ENCODE measurements at places on chromosomes 2 and 18.

- no peak for DNase-seq
Observed at GRCh38 chr2:226578373-226578772, 221.2 kb downstream of the IRS1 start.

DNA sequence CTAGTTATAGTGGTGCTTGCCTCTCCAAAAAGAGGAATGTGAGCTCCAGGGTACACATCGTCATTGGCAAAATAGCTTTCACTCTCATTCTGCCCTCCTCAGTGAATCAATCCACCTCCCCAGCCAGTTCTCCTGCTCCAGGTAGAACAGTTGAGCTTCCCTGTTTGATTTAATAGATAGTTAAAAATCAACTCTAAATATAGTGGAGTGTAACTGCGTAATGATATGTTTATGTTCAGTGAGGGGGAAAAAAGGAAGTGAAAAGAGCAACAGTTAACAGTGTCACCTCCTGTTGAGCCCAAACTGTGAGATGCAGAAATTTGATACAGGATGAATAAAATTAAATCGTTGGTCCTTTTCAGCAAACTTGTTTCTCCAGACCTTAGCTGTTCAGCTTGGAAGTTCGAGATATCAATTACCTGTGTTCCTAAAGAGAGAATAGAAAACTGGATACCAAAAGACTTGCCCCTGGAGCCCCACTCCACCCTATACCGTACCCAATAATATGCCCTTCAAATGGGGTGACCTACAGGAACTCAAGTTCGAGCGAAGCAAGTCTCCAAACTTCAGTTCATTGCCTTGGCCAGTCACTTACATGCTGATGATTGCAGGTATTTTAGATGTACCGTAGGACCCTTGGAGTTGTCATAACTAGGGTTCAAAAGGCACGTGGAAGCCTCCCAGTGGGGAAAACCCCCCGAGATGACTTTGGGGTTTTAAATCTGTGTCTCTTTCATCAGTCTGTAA, 708.4 kb downstream of the RNF144A start:
- no peak for DNase-seq

DNA sequence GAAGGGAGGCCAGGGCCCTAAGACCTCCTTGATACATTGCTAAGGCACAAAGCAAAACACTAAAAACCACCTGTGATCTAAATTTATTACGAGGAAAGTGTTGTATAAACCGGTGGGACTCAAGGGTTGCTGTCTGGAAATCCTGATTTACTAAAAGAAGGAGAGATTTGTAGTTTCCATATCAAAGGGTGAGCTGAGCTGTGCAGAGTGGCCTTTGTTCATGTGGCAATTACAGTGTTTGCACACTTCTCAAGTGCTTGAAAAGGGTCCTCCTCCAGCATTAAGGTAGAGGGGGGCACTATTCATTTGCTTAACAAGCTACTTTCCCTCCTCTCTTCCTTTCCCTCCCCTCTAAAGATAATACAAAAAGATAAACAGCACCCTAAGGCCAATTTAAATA, 30.5 kb upstream of the ITGA4 start:
- DNase-seq = no peak

GRCh38 chr18:75167759-75168618, 41.0 kb downstream of the PTGR3 start:
- no peak for DNase-seq

DNA sequence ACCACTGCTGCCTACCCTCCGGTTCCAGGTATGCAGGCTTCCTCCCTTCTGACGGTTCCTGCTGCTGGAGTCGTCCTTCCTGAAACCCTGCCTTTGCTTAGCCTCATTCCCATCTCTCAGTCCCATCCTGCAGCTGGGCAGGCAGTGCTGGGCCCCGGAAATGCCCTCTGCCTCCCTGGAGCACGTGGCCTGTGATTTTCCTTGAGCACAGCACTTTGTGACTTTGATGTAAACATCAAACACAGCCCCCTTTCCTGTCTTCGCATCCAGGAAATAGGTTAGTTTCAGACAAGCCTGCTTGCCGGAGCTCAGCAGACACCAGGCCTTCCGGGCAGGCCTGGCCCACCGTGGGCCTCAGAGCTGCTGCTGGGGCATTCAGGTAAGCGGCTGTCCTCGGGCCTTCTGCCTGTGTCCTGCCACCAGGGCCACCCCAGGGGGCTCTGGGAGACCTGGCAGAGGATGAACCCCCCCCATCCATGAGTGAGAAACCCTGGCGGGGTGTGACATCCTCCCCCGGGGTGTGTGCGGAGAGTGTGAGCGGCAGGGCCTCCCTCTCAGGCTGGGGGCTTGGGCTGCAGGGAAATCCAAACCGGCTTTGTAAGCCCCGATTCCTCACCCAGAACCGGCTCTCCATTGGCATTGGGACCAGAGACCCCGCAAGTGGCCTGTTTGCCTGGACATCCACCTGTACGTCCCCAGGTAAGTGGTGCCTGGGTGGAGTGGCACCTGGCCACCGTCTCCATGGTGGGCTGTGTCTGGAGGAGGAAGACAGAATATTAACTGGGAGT, at the start of gene ZAP70:
Gene ZAP70, plus strand, starts transcription at position 281 of the 788 bp plus-strand sequence. CDS start 10,461 bp downstream, outside the sequence.
- no peak for DNase-seq

GRCh38 chr2:96699621-96700020, 40.2 kb downstream of the LMAN2L start:
- DNase-seq = no peak

DNA sequence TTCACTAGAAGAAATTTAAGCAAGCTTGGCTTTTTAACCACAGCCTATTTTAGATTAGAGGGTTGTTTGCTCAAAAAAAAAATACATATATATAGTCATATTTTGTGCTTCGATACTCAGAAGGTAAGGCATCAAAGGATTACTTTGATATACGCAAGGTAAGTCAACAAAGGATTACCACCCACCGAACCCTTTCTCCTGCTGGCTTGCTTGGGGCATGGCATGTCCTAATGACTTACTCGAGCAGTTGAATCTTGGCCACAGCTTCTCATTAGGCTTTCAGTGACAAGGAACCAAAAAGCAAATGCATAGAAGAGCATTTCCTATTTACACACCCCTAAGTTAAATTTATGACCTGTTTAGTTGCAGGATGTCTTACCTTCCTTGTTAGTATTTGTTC, 295.7 kb downstream of the AGAP1 start:
- no peak for DNase-seq

DNA sequence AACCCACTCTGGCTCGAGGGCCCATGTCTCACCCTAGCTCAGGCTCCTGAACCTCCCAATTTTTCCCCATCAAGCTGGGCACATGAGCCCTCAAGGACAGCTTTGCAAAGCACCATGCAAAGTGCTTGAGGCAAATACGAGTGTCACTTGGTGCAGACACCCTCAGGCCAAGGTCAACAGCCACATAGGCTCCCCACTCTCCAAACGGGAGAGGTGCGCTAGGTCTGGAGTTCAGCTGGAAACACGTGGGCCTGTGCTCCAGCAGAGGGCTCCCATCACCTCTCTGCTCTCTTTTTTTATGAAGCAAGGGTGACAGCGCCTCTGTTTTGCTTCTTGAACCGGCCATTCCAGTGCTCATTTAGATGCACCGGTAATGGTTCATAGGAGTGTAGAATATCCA, 11.9 kb upstream of the ARHGAP25 start:
- no peak for DNase-seq

- no peak for DNase-seq
Observed at GRCh38 chr2:104656571-104657163, 197.2 kb upstream of the POU3F3 start.

GRCh38 chr18:55494899-55495298, 93.1 kb downstream of the TCF4 start:
- DNase-seq = no peak

GRCh38 chr18:7616661-7617060, 49.5 kb downstream of the PTPRM start:
- DNase-seq = no peak

- peak; percentile 35 for DNase-seq
Observed at GRCh38 chr18:30988440-30988839, 54.1 kb downstream of the DSC3 start.

- peak; percentile 33 for DNase-seq
Observed at GRCh38 chr18:49459404-49460171, 857 bp downstream of the DYM start.

DNA sequence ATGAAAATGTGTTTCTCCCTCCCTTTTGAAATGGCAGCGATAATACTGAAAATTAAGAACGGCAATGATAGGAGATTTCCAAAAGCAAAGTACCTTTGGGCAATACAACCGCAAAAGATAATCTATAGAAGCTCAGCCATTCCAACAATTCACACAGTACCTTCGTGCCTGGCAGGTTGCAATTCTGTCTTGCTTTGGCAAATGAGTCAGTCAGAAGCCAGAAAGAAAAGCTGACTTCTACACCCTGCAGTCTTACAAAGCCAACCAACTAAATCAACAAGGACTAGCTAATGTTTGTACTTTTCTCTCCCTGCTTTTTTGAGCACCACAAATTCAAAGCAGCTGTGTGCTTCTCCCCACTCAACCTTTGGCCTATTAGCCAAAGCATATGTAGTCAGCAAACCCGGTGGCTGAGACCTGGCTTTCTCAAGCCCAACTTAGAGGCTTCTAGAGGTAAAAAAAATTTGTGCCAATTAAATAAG, 25.7 kb upstream of the ID2 start:
- no peak for DNase-seq

DNA sequence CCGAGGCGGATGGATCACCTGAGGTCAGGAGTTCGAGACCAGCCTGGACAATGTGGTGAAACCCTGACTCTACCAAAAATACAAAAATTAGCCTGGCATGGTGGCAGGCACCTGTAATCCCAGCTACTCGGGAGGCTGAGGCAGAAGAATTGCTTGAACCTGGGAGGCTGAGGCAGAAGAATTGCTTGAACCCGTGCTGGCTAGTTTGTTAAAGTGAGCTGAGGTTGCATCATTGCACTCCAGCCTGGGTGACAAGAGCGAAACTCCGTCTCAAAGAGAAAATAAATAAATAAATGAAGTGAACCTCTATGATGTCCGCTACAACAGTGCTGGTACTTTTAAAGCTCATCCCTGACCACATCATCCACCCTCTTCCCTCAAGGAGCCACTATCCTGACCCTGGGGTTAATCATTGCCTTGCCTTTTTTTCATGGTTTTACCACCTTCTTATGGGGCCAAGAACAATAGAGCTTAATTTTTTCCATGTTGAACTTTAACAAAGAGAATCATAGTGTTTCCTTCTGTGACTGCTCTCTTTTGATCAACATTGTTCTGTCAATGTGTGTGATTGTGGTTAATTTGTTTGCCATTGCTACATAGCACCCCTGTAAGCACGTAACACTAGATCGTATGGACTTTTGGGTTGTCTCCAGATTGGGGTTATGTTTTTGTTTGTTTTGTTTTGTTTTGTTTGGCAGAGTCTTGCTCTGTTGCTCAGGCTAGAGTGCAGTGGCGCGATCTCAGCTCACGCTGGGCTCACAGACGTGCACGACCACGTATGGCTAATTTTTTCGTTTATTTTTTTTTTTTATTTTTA, 17.1 kb upstream of the ATRAID start:
- no peak for DNase-seq

- DNase-seq = peak; percentile 30
Observed at GRCh38 chr2:119827866-119828507, 68.3 kb downstream of the PTPN4 start.

- DNase-seq = no peak
Observed at GRCh38 chr2:8550481-8550880, 131.4 kb upstream of the ID2 start.

DNA sequence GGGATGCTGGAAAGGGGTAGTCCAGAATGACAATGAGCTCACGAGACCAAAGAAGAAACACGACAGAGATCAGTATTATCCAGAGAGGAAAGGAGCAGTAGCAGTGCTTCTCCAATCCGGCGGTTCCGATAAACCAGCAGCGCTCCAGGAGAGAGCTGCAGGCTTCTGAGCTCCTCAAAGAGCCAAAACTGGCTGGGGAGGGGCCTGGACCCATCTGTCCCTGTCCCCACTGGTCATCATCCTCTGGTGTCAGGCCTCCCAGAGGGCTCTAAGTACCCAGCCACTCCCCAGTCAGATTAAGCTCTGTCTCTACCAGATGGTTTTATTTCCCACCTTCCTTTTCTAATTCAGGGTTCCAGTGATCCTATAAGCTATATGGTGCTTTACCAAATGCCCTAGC, 23.2 kb downstream of the DNAJC27 start:
- no peak for DNase-seq

- DNase-seq = peak; percentile 29
Observed at GRCh38 chr2:19358242-19359020, at the start of gene OSR1. OSR1 (minus strand) TSS chr2:19358623; CDS start chr2:19353805, 4,818 bp downstream.

- DNase-seq = no peak
Observed at GRCh38 chr18:32998285-32998684, 225.5 kb upstream of the KLHL14 start.

DNA sequence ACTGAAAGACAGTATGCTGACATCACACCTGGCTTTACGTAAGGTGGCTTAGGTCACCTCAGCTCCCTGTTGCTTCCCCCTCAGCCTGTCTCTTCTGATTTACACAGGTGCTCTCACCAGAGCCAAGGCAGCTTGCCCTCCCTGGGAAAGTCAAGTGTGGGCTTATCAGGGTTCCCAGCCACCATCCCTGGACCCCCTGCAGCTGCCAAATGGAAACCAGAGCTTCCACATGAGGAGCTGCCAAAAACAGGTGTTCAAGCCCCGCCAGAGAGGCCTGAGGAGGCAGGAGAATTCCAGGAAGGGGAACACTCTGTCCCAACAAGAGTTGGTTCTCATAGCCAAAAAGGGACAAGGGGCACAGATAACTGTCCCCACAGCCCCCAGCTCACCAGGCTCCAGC, 266.7 kb downstream of the ATAD2B start:
- no peak for DNase-seq

GRCh38 chr2:149616681-149617456, 29.3 kb upstream of the MMADHC start:
- DNase-seq = no peak

DNA sequence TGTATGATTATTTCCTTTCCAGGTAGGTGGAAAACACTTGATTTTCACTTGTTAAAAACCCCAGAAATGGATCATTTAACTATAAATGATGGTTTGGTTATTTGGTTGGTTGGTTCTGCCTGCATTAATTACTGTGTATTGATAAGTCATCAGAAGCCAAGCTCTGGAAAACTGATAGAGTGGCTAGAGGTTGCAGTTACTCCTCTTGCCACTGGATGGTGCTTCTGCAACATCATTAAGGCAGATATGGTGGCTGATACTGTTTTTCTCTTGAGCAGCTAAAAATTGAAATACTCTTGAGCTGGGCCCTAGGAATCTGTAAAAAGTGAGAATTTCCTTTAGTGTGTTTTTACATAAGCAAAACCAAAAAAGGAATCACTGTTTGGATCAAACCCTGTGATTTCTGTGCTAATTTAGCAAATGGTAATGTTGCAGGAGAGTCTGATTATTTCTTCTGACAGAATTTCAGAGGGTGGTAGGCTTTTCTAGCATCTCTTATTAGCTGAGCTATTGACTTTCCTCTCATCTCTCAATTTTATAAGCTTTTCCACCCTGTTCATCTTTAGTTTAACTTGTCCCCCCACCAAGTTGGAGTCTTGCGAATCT, 54.3 kb downstream of the RAB10 start:
- no peak for DNase-seq

DNA sequence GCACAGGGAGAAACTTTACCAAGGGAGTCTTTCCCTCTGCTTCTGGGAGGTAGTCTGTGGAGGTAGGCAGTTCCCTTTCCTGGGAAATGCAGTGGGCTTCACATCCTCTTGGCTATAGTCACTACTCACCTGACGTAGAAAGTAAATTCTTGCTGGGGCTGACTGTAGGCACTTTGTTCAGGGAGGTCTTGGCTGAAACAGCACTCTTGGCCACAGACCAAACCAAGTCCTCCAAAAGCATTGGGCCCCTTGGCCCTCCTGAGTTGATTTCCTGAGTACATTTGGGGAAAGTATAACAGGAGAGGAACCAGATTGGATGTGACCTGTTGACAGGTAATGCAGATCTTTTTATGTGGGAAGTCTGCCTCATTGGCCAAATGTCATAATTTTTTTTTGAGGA, 108.9 kb downstream of the MGAT5 start:
- DNase-seq = no peak

Measured in bronchial epithelial cell (primary cell).